Gastrocnemius medialis (tissue), 4 donors: ENCODE measurements at places on chromosomes 6 and 20.

DNA sequence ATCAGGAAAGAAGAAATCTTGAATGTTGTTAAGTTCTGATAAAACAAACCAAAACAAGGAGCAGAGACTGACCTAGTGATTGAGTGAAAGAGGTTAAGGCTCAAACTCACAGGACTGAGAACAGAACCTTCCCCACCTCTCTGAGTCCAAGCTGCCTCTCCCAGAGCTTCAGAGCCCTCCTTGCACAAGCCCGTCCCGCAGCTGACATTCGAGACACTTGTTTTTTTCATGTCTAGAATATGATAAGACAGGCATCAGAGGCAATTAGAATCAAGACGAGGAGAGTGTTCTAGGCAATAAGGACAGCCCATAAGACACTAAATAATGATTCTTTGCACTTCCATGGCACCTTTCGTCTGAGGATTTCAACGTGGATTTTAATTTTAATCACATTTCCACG is 140.6 kb downstream of the PXDC1 start:
- no peak for DNase-seq

- no peak for DNase-seq
Observed at GRCh38 chr6:152176268-152176667, 368.8 kb downstream of the ESR1 start.

DNA sequence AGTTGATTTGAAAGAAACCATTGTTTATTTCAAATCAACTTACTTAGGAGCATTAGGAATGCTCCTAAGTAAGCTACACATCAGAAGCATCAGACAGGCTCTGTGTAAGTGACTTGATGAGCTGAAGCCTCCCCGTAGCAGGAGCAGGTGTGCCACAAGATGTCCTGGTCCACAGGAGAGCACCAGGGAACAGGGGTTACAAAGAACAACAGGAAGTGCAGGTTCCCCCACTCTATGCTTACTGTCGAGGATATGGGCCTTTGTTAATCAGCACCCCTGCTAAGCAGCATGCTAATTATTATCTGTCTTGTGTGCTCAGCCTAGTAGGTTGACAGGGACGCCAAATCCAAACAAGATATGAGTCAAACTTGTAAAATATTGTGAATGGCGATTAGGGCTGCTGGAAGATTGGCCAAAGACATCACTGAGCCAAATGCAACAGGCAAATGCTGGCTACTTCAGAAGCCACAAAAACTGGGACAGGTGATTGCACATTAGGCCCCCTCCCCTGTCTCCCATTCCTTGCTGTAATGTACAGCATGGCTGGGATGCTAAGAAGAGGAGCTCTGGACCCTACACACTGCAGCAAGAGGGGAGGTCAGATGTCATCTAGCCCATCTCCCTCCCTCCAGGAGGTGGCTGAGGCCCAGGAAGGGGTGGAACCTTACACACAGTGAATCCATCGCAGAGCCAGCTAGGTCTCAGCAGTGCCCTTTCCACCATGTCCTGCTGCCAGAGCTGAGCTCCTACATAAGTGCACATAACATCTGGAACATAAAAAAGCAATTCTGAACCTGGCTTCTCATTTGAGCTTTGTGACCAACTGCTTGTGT is 939 bp downstream of the TGM3 start:
- no peak for DNase-seq

DNA sequence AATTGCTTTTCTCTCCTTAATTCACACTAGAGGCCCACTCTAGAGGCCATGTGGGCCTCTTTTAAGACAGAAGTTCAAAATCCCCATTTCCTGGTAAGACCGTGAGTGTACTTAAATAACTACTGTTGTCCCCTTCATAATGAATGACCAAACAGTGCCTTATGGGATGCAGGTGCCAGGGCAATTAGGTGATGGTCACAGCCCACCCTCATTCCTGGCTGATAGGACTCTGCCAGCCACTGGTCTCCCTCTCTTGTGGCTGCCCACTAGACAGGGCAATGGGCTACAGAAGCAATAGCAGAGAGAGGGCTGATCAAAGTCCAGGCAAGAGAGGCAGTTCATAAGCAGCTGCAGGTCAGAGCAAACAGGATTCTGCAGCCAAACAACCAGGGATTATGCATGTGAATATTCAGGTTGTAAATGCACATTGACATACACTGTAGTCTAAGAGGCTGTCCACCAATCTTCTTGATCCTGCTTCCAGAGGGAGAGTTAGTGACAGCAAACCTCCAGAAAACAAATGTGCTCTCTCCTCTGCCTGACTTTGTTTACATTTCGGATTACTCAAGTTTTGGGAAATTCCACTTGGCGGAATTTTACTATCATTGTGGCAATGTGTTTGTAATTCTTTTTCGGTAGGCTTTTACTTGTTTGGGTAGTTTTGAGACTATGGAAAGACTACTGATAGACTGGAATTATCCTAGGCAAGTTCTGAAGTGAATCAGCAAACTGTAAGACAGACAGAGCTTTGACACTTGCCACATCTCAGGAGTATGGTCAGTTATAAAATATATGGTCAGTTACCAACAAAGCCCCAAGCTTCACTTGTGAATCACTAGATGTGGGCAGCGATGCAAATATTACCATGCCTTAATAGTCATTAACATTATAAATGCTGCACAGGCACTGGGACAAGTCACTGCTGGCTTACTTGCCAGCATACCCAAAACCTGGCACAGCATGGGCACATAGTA is 12.8 kb downstream of the PTPRK start:
- no peak for DNase-seq

GRCh38 chr6:125789167-125789566 is 1.6 kb upstream of the NCOA7 start:
- no peak for DNase-seq

DNA sequence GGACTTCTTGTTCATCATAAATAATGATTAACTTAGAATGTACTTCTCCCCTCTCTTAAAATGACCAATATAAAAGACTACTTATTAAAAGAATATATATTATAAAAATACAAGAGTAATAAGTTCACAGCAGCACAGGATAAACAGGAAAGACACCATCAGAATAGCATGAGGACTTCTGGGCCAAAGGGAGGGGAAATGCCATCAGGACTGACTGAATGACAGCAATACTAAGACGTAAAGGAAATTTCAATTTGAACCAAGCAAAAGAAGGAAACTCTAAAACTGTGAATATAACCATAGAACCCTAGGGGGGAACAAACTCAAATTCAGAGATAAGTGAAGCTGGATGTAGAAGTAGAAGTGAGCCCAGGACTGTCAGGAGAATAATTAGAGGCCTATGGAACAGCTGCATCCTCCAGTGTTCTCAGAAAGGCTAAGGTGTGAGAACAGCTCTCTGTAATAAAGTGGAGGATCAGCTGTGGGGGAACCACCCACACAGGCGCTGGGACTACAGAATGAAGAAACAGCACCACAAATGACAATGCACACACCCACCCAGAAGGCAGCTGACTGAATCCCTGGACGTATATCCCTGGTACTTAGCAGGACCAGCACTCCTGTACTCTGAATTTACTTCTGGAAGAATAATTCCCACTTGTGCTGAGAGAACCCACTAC is 37.8 kb downstream of the ZHX3 start:
- DNase-seq = no peak
